Transverse colon (tissue), 4 donors: ENCODE measurements at places on chromosomes 4 and X. TPM values are rescaled to one million over a fixed set of nuclear protein-coding genes. Genes with fewer than 3 reads are reported as not detected.

SYTL5 gene
- 7.9 TPM for total RNA-seq

ETDA gene
- total RNA-seq: not detected

SMARCA5 gene
- 12.3 TPM for total RNA-seq

SEL1L3 gene
- total RNA-seq: 51.3 TPM

ZNF732 gene
- total RNA-seq: not detected

SLC2A9 gene
- 4.0 TPM for total RNA-seq

RAB40A gene
- not detected for total RNA-seq

NOX1 gene
- 17.6 TPM for total RNA-seq

POLN gene
- total RNA-seq: 2.6 TPM

OCIAD1 gene
- 264 TPM for total RNA-seq

DNA sequence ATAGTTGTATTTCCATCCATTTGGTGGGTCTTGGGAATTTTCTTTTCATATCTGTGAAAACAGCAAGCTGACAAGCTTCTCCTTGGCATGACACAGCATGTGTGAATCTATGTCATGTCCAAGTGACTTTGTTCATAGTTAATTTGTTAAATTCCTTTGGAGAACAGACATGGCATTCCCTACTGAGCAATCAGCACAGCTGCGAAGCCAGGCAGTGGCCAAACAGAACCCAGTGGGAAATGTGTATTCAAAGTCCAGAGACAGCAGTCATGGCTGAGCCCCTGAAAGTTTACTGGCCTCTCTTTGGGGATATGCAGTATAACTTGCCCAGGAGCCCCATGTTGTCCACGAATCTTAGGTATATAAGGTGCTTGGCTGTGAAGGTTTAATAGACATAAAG is 474.7 kb downstream of the NKX6-1 start:
- DNase-seq: no peak

DNA sequence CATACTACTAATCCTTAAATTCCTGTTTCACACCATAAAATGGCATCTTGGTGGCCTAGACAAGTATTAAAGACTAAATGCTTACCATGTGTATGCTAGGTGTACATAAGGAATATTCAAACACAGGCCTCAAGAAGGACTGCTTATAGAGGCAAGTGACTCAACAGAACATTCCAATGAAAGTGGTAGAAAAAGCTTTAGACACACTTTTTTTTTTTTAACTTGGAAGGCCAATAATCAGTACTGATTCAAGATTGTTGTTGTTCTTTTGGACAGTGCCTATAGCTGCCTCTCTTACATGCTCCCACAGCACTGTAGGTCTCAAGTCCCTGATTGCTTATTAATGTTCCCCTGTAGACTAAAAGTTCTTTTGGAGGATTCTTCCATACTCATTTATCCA is 77.6 kb downstream of the FBXL5 start:
- no peak for DNase-seq

DNA sequence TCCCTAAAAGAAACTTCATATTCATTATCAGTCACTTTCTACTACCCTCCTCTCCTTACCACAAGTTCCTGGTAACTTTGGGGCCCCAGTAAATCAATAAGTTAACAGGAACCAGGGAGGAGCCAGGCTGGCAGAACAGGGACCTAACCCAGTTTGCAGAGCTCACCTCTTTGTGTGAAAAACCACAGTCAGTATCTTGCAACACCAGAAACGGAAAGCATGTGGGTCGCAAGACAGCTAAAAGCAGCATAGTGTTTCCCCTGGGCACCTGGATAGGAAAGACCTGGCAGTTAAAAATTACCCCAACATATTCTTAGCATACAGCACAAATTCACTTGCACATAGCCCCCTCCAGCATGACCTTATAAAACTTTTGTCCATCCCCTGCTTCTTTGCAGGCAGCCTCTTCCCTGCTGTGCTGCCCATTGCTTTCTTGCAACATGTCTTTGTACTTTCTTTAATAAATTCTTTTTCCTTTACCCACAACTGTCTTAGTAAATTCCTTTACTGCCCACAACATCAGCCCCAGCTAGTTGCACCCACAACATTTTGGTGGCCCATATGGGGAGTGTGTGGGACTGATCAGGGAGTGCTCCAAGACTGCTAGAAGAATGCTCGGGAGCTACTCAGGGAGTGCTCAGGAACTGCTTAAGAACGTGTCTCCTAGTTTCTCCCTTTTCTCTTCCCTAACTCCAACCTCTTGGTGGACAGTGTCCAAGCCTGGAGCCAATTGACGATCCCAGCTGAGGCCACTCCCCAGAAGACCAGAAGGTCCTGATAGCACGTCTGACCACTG is 83.4 kb downstream of the MSN start:
- DNase-seq: peak; percentile 21

GRCh38 chrX:13419276-13419675 is 99.4 kb upstream of the ATXN3L start:
- no peak for DNase-seq

GRCh38 chr4:155179216-155179615 is 29.2 kb upstream of the NPY2R start:
- DNase-seq: no peak

DNA sequence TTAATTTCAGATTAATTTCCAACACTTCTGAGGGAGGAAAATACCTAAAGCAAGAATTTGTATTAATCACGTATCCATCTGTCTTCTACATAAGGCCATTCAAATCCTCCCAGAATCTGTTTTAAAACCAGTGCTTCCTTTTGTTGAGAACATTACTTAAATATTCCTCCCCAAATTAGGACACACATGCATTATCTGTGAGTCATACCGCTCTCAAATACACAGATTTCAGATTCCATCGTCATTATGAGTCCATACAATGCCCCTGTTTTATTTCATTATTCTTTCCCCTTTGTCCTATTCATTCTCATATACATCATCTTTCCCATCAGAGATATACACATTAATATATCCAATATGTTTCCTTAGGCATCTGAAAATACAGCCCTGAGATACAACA is 57.3 kb upstream of the PRSS12 start:
- no peak for DNase-seq

GRCh38 chr4:4397441-4397819 is 10.5 kb downstream of the NSG1 start:
- DNase-seq: no peak

GRCh38 chr4:145829629-145830395 is 108.8 kb downstream of the ZNF827 start:
- no peak for DNase-seq

DNA sequence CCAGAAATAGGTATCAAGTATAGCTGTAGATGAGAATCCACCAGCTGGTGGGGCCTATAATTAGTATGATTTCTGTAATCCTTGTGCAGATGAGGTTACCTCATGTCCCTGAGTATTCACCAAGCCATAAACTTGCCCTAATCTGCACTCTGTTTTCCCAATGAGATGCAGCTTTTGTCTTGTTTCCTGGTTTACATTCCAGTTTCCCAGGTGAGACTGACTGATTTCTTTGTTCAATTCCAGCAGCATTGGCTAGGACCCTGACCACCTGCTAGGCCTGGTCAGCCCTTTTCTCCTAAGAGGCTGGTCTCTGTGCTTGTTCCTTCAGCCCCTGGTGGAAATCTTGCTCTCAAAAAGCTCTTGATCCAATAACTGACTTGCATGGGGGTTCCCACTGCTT is 44.6 kb downstream of the GABRB1 start:
- DNase-seq: no peak

GRCh38 chrX:119655125-119655524 is 37.8 kb downstream of the SEPTIN6 start:
- DNase-seq: no peak

GRCh38 chr4:16807355-16807754 is 91.1 kb downstream of the LDB2 start:
- no peak for DNase-seq

DNA sequence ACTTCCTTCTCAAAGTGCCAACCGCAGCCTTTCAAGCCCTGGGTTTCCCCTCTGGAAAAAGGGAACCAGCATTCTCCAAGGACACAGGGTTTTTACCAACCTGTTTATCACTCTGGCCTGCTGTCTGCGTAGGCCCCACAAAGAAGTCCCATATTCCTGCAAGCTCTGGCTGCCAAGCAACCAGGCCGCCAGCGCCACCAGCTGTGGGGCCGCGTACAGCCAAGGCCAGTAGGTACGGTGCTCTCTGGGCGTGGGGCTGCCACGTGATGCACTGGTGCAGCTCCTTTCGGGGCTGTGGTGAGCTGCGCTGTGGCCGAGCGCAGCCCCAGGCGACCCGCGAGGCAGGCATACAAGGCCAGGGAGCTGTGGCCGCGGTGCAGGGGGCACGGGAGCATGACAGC is 22.1 kb downstream of the LUZP4 start:
- DNase-seq: no peak

GRCh38 chr4:42653626-42654560 is 3.0 kb downstream of the ATP8A1 start:
- DNase-seq: no peak

DNA sequence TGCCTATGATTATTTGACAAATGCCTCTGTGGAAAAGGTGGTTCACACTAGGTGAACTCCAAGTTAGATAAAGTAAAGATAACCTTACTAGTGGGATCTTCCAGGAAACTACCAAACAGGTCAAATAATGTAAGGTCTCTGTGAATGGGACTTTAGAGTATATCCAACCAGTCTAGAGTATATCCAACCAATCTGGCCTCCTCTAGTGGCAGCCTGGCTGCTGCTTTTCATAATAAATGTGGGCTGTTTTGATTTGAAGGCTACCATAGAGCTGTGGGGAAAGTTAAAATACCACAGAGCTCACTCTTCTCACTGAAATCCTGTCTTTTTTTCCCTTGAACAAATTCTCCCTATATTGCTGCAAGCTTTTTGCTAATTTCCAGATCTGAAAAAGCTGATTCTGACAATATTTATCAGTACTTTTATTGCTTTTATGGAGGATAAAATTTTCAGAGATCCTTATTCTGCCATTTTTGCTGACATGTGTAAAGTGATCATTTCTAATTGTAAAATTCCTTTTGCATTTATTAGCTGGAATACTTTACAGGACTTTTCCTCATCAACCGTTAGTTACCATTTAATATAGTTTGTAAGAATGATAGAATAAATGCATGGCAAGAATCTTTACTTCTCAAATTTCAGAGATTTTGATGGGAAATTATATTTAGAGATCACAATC is 111.3 kb downstream of the TET2 start:
- DNase-seq: no peak

- DNase-seq: no peak
Observed at GRCh38 chrX:94686071-94686470, 1012.1 kb downstream of the FAM133A start.

GRCh38 chr4:139528377-139529005 is 27.5 kb downstream of the SETD7 start:
- DNase-seq: peak; percentile 62

DNA sequence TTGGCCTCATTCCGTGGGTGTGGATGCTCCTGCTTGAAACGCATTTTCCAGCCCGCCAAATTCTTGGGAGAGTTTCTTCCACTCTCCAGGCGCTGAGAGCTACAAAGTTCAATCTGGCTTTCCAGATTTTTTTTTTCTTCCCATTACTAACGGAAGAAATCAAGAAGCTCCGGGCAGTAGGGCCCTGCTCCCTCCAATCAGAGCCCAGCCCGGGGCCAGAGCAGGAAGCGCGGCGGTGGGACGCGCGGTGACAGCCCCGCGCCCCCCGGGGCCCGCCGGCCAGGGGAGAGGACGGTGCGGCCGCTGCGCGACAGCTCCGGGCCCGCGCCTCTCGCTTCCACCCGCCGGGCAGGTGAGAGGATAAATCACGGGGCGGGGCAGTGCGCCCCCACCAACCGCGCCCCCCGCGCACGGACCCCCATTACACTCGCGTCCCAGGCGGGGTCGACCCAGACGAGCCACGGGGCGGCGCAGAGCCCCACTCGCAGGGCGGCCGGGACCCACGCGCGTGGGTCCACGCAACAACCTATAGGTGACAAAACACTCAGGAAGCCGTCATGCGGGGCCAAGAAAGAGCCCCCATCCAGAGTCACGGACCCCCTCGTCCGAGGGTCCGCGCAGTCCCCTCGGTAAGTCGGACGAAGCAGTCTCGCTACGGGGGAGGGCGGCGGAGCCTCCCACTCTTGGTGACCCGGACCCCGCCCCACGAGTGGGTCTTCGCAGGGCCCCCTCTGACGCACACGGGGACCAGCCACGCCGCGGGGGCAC is 868 bp downstream of the AFAP1 start:
- peak; percentile 32 for DNase-seq

GRCh38 chr4:136471051-136471450 is 1061.2 kb downstream of the PCDH18 start:
- DNase-seq: no peak

DNA sequence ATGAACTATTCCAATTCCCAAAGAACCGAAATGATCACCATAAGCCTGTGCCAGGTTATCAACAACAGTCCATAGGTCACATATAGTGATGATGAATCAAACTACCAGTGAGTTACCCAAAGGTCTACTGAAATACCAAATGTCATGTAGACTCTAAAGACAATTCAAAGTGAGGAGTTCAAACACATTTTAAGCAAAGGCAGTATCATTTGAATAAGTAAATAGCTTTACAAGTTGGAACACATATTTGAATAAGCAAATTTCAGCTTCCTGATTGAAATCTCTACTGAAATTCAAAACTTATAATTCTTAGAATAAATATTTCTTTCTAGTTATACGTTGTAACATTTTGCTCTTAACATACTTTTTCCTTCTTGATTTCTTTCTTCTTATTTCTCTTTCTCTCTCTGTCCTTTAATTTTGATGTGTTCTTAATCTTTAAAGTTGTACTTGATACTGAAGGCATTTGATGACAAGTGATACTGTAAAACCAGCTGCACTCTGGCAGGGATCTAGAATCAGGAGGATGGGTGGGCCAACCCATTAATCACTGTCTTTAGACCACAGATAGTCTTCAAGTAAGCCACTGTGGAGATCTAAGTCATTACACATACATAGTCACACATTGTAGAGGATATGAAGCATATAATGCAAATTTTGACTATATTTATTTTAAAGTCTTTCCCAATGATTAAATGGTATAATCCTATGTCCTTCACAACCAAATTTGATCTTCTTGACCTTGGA is 34.5 kb downstream of the GABRA4 start:
- DNase-seq: no peak

DNA sequence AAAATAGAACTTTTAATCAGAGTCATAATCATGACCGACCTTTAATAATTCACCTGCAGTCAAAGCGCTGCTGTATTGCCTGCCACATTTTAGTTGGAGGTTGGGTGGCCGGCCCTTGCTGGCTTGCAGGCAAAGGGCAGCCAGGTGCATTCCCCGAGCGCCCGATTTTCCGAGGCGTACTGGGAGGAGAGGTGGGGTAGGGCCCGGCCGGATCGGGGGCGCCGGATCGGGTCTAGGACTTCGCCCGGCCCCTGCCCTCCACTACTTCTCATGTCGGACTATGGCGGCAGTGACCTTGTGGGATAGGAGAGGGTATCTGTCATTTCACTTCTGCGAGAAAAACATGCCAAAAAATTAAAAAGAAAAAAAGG is 2.5 kb upstream of the RS1 start:
- DNase-seq: peak; percentile 25

GRCh38 chr4:149706942-149707341 is 108.7 kb downstream of the IQCM start:
- DNase-seq: no peak
